Caki2 (cell line): ENCODE measurements at places on chromosomes 3 and 15.

DNA sequence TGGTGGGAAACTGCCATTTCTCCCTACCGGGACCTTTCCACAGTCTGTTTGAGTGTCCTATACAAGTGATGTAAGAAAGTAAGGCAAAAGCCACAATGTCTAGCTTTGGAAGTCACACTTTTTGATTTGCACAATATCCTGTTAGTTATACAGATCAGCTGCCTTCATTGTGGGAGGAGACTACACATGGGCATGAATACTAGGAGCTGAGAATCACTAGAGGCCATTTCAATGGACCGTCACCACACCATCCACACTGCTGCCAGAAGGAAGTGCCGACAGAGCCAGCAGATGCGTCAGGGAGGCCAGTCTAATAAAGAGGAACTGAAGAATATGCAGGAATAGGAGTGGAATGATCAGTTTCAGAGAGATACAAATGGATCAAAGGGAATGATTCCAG is 65.8 kb downstream of the SCN11A start:
- no peak for DNase-seq

DNA sequence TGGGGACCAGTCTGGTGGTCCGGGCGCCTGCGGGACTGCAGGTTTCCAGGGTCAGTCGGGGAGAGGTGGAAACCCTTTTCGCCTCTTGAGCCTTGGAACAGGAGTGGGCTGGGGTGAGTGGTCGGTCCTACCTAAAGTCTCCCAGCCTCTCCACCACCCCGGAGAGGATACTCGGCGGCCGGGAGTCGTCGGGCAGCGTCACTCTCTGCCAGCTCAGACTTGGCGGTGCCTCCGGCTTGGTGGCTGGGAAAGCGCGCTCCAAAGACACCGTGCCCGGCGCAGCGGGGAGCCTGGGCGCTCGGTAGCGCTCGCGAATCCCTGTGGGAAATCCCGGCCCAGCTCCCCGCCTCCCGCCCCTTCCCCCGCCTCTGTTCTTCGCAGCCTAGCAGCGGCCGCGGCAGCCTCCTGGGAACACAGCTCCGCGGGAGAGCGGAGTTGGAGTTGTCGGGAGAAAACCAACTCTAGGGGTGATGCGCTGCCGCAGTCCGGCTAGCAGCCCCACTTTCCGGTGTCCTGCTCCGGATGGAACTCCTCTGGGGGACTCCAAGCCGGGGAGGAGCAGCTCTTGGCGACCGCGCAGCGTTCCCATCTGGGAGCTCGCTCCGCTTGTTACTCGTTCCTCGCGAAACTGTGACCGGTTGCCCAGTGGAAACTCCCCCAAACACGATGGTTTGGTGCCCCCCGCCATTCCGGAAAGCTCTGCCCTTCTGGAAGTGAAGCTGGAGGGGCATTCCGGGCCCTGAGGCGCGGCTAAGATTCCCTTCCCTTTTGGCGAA is 1.4 kb downstream of the EPHB1 start:
- DNase-seq: peak; percentile 43

- no peak for DNase-seq
Measured at GRCh38 chr3:132318451-132318850, 1.2 kb downstream of the ACP3 start.

DNA sequence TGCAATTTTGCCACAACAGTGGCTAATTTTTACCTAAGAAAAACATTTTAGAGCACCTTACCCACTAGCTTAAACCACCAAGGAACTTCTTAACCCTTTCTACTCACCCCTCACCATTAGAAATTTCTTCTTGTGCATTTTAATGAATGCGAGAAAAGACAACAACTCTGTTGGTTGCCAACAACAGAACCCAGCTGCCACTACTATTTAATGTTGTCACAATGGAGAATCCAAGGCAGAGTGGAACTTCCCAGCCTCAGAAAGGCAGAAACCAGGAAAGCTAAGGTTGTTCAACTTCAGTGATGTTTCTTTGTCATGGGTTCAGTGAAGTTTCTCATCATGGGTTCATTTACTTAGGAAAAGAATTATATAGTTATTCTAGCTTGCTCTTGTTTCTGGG is 325.2 kb upstream of the ARL6 start:
- DNase-seq: no peak

GRCh38 chr3:187255314-187255713 is 36.2 kb downstream of the MASP1 start:
- no peak for DNase-seq

GRCh38 chr15:55546718-55547117 is 38.7 kb upstream of the DNAAF4 start:
- DNase-seq: no peak

GRCh38 chr3:108333961-108334360 is 37.6 kb downstream of the HHLA2 start:
- DNase-seq: no peak
